ENCODE measurements at places on chromosomes 3 and 15.

DNA sequence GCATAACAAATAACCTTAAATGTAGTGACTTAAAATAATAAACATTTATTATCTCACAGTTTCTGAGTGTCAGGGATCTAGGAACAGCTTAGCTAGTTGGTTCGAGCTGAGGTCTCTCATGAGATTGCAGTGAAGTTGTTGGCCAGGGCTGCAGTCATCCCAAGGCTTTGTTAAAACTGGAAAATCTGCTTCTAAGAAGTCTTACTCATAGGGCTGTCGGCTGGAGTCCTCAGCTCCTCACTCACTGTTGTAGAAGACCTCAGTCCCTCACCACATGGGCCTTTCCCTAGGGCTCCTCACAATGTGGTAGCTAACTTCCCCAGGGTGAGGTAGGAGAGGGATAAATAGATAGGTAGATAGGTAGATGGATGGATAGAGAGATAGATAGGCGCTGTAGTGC lies 20.8 kb upstream of the SLC7A14 start:
- no peaks in the 10 kb centered on the region for H3K36me3 ChIP-seq
- no peaks in the 10 kb centered on the region for H3K27me3 ChIP-seq
- no peaks in the 10 kb centered on the region for H3K4me1 ChIP-seq
- no peak overlapping the region for H3K4me3 ChIP-seq
- no peak overlapping the region for H3K27ac ChIP-seq

DNA sequence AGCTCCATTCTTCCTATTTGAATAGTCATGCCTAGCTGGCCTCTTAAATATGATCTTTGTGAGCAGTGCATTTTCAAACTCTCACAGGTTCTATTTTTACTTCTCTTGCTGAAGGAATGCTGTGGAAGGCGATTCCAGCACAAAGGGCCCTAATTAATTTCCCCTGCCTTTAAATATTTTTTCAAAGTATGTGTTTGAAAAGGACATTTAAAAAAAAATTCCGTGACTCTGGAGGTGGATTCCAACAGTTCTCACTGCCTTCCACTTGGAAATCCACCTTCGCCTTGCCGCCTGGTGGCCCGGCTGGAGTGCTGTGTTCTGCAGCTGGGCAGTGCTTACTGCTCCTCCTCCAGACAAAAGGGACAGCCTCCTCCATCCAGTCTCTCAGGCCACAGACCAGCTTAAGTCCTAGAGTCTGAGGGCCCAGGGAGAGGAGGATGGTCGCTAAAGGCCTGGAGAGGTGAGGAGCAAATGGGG lies 61.5 kb upstream of the CORO2B start:
- H3K27ac ChIP-seq: no peak overlapping the region
- H3K36me3 ChIP-seq: no peaks in the 10 kb centered on the region
- H3K4me1 ChIP-seq: peaks cover 3% of the 10 kb centered on the region
- no peak overlapping the region for H3K4me3 ChIP-seq

GRCh38 chr3:175005193-175005592 lies 146.1 kb downstream of the NAALADL2 start:
- H3K27me3 ChIP-seq: no peaks in the 10 kb centered on the region
- H3K27ac ChIP-seq: no peak overlapping the region
- H3K4me3 ChIP-seq: no peak overlapping the region
- no peak for DNase-seq

GRCh38 chr3:133986311-133986710 lies 43.4 kb downstream of the SLCO2A1 start:
- H3K4me3 ChIP-seq: no peak overlapping the region
- H3K27me3 ChIP-seq: no peaks in the 10 kb centered on the region
- H3K27ac ChIP-seq: no peak overlapping the region
- DNase-seq: no peak

GRCh38 chr15:33608714-33609113 lies 297.9 kb downstream of the RYR3 start:
- no peaks in the 10 kb centered on the region for H3K36me3 ChIP-seq
- no peak overlapping the region for H3K27ac ChIP-seq
- H3K4me3 ChIP-seq: no peak overlapping the region
- no peaks in the 10 kb centered on the region for H3K27me3 ChIP-seq
- peaks cover 2% of the 10 kb centered on the region for H3K4me1 ChIP-seq

DNA sequence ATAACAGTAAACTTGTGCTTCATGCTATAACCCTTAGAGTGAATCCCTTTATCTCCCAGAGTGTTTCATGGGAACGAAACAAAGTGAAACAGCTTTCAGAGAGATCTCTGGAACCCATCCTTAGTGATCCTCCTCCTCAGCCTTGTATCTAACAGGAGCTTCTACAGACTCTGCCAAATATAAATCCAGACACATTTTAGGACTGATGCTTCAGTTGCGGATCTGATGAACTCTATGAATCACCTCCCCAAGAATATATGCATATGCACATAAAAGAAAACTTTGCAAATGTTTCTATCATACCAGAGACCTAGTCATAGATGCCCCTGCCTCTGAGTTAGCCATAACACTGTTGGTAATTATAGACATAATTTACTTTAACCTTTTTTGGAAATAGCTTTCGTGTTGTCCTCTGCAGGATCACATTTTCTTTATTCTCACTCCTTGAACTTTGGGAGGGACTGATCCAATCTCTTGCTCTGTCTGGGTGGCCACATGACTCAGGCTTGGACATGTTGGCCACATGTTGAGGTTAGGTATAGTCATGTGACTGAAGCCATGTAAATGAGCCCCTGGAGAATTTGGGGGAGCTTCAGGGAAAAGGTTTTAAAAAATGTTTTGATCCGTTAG lies 306.4 kb upstream of the CNTN3 start:
- H3K36me3 ChIP-seq: no peaks in the 10 kb centered on the region
- H3K27ac ChIP-seq: no peak overlapping the region
- no peaks in the 10 kb centered on the region for H3K4me1 ChIP-seq
- no peak for DNase-seq

- no peak overlapping the region for H3K27ac ChIP-seq
- no peaks in the 10 kb centered on the region for H3K36me3 ChIP-seq
- no peak for DNase-seq
- 0 out of 2 replicates have a peak, but pooled peaks cover 2% of the 10 kb centered on the region for H3K4me1 ChIP-seq
These were observed 56.9 kb upstream of the VGLL3 start for GRCh38 chr3:87047852-87048251.

DNA sequence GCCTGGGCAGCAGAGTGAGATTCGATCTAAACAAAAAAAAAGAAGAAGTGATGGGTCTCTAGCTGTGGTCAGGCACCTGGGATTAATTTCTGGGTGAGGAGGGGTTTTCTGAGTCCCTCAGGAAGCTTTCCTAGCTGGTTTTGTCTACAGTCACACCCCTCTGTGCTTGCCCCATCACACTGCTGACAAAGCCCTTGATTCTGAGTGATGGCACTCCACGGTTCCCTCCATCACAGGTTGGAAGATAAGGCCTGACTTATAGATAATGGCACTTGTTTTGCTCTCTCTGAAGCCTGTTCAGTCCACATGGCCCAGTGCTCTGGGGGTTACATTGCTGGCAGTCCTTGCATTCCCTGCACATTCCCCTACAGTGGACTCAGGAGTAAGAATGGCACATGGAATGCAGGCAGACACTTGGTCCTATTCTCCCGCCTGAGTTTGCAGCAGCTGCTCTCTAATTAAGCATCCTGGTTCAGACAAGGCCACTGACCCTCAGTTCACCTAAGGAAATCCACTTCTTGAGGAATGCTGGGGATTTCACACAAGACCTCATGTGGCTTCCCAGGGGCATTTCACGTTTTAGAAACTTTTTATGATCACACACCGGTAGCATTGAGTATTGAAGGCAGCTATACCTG lies 81.0 kb upstream of the NMNAT3 start:
- H3K4me3 ChIP-seq: no peak overlapping the region
- H3K36me3 ChIP-seq: no peaks in the 10 kb centered on the region
- DNase-seq: no peak
- no peaks in the 10 kb centered on the region for H3K4me1 ChIP-seq
- no peaks in the 10 kb centered on the region for H3K27me3 ChIP-seq

DNA sequence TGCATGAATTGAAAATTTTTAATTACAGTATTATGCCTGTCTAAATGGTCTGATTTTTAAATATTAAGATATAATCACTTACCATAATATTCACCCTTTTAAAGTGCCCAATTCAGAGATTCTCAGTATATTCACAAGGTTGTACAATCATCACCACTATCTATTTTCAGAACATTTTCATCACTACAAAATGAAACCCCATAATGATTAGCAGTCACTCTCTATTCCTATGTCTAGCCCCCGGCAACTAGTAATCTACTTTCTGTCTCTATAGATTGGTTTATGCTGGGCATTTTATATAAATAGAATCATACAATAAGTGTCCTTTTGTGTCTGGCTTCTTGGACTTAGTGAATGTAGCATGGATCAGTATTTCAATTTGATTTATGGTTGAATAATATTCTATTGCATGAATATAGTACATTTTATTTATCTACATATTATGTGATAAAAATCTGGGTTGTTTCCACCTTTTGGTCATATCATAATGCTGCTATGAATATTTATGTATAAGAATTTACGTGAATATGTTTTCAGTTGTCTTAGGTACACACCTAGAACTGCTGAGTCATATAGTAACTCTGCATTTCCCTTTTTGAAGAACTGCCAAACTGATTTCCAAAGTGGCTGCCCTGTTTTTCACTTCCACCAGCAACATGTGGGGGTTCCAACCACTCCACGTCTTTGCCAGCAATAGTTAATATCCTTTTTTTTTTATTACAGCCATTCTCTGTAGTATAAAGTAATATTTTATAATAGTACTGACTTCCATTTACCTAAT lies 485.7 kb upstream of the ZNF385D start:
- no peak for DNase-seq
- no peak overlapping the region for H3K4me3 ChIP-seq
- no peaks in the 10 kb centered on the region for H3K4me1 ChIP-seq
- H3K27ac ChIP-seq: no peak overlapping the region

DNA sequence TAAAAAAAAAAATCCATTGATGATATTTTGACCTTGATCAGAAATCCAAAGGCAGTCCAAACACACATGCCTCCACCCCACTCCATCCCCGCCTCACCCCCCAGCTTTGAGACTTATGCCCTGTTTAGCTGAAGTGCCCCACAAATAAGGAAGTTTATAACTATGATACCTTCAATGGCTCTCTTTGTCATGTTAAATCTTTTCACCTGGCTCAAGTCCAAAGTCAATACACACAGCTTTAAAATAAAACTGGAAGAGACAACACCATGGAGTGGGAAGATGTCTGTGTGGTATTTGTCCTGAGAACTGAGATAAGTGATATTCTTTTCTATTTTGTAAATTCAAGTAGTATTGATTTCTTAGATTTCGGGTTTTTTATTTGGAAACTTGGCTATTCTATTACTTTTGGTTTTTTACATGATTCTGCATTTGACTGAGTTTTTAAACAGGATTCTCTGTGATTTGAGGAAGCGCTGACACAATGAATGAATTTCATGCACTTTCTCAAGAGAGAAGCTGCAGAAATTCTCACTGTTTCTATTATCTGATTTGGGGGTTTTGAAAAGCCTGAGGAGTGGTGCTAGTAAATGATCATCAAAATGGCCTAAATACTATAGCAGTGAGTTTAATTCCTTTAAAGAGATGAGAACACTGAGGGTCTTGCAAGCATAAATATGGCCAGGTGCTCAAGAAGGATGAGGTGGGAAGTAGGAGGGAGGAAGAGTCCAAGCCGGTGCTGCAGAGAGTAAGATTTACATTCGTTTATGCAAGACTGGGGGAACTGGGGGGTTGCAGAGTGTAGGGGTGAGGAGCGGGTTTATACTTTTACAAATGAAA lies 5.2 kb downstream of the FOXB1 start:
- H3K27ac ChIP-seq: no peak overlapping the region
- peaks cover 6% of the 10 kb centered on the region for H3K4me1 ChIP-seq

DNA sequence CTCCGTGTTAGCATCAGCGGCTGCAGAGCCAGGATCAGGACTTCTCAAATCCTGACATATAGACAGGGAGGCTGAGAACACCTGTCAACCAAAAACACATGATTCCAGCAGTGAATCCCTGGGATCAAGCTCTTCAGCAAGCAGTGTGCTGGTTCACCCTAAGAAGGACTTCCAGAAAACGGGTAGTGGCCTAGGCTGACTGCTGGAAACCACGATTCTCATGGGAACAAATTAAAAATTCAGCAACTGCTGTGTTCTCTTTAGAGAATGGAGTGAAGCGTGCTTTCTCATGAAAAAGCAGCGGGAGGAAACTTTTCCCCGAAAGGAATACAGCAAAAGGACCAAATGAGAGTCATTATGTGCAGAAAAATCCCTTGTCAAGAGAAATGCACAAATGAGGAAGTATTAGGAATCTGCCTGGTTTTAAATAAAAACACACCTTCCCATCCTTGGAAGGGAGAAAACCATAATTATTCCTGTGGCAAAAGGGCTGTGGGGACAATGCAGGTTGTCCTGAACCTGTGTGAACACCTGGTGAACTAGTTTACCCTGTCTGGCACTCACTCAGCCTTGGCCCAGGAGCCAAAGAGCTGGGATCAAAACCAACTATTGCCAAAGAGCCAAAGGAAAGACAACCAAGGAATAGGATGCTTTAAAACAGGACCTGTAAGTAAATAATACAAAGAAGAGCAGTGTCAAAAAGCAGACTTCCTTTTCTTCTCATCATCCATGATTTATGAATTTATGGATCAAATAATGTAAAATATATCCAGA lies 13.4 kb downstream of the IL12A start:
- H3K4me1 ChIP-seq: no peaks in the 10 kb centered on the region
- no peak overlapping the region for H3K27ac ChIP-seq
- DNase-seq: no peak

DNA sequence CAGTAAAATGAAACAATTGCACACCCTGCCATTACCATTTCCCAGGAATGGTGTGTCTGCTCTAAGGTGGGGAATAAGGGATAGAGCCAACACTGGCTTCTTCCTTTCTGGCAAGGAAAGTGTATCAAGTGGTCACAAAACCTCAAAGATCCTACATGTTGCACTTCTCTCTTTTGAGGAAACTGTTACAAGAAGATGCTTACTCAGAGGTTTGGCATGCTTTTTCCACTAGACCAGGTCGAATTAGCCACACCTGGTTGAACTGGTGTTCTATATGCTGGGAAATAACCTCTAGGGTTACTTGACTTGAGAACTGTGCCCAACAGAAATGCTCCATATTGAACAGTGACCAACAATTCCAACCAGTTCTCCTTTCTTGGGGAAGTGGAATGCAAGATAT lies 102.9 kb downstream of the LRRN1 start:
- H3K4me1 ChIP-seq: no peaks in the 10 kb centered on the region
- no peak for DNase-seq

- H3K36me3 ChIP-seq: no peaks in the 10 kb centered on the region
- H3K27me3 ChIP-seq: peaks cover 35% of the 10 kb centered on the region
These were observed 684 bp downstream of the TNFAIP8L3 start for GRCh38 chr15:51093839-51094605.
